B cell (primary cell): ENCODE measurements at places on chromosomes 11 and 22. TPM values are rescaled to one million over a fixed set of nuclear protein-coding genes. Genes with fewer than 3 reads are reported as not detected.

Gene B3GAT1
- 0.06 and 0.14 TPM in 2 replicates for polyA plus RNA-seq

Gene POTEH
- 0.24 TPM in 1 of 2 replicates, not detected in the other for polyA plus RNA-seq

Gene BDNF
- not detected in 2 replicates for polyA plus RNA-seq

Gene SYT7
- 0.07 TPM in 1 of 2 replicates, not detected in the other for polyA plus RNA-seq

Gene IFITM5
- polyA plus RNA-seq = not detected in 2 replicates

Gene PTGDR2
- 0.03 and 0.04 TPM in 2 replicates for polyA plus RNA-seq

Gene PATE4
- polyA plus RNA-seq = not detected in 2 replicates

- DNase-seq = no peak
These were observed 18.5 kb downstream of the RBFOX2 start for GRCh38 chr22:36010090-36010489.

GRCh38 chr11:58527429-58527828 lies 19.5 kb upstream of the OR5B21 start:
- no peak for DNase-seq

- no peak for DNase-seq
These were observed 105.4 kb downstream of the MIAT start for GRCh38 chr22:26762503-26763472.

DNA sequence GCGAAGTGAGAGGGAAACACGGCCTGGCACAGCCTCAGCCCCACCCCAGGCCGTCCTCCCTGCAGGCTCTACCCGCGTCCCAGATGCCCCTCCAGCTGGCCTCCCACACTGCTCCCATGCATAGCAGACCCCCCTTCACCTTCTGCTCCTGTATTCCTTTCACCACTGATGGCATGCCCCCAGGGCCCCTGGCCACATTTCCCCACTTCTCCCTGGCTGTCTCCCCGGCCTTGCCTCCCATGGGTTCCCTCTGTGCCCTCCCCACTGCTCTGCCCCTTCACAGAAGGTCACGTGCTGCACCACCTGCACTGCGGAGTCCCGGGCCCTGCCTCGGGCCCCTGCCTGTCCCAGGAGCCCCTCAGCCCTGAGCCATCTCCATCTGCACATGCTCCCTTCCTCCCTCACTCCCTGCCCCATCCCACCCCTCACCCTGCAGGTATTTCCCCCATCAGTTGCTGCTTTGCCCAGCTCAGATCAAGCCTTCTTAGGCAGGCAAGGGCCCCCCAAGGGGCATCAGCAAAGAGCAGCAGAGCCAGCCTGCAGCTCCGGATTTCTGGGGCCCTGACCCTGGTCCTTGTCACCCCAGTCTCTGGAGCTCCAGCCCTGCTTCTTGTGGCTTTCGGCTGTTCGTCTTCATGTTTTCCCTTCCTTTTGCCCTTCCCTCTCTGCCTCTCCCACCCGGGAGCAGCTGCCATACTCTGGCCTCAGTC lies 46.4 kb downstream of the GAB4 start:
- DNase-seq = no peak

DNA sequence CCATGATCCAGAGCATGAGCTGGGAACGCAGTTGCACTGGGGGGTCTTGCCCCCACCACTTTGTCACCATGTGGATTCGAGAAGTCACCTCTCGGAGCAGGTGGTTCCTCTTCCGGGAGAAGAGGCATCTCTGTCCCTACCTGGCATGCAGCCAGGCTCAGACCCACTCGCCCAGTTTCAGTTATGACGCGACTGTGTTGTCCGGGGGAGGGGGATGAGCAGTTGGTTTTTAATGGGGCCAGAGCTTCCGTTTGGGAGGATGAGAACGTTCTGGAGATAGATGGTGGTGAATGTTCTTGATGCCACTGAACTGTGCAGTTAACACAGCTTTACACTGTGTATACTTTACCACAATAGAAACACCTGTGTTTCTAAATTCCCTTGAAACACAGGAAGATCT lies 41.5 kb downstream of the DHCR7 start:
- no peak for DNase-seq

DNA sequence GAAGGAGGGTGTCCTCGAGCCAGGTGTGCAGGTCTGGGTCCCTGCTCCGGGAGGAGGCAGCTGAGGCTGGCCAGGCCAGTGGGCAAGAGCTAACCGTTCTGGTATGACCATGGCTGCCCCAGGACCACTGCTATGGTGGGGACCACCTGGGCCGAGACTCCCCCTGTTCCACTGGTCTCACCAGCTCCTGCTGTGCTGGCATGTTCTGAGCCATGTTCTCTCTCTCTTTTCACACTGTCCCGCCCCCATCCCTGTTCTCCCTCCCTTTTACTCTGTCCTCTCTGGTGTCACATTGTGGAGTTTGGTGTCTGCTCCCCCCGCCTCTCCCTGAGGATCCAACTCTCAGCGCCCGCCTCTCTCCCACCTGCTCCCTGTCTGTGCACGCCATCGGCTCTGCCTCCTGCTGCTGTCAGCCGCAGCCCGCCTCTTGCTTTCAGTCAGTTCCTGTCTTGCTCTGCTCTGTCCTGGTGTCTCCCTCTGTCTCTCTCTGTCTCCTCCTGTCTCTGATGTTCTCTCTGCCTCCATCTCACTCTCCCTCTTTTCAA lies 66.4 kb downstream of the LRRC32 start:
- DNase-seq = no peak

DNA sequence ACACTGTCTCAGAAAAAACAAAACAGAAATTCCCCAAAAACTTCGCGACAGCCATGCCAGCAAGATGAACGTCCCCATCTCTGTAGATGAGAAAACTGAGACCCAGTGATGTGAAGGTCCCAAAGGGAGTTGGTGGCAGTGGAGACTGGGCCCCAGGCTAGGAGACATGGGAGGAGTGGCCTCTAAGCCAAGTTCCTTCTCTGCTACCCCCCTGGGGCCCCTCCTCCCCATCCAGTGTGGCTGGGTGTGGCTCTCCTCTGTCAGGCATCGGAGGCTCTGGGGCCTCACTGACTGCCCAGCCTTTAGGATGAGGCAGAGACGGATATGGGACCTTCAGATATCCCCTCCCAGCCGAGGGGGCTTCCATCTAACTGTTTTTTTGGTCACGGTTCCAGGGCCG lies 9.8 kb downstream of the RELT start:
- peak; percentile 77 for DNase-seq

DNA sequence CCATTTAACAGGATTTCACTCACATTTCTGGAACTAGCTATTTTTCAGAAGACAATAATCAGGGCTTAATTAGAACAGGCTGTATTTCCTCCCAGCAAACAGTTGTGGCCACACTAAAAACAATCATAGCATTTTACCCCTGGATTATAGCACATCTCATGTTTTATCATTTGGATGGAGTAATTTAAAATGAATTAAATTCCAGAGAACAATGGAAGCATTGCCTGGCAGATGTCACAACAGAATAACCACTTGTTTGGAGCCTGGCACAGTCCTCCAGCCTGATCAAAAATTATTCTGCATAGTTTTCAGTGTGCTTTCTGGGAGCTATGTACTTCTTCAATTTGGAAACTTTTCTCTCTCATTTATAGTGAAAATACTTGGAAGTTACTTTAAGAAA lies 9.2 kb downstream of the PRSS23 start:
- no peak for DNase-seq

- DNase-seq = no peak
These were observed 4.2 kb upstream of the OR52J3 start for GRCh38 chr11:5042091-5042490.

DNA sequence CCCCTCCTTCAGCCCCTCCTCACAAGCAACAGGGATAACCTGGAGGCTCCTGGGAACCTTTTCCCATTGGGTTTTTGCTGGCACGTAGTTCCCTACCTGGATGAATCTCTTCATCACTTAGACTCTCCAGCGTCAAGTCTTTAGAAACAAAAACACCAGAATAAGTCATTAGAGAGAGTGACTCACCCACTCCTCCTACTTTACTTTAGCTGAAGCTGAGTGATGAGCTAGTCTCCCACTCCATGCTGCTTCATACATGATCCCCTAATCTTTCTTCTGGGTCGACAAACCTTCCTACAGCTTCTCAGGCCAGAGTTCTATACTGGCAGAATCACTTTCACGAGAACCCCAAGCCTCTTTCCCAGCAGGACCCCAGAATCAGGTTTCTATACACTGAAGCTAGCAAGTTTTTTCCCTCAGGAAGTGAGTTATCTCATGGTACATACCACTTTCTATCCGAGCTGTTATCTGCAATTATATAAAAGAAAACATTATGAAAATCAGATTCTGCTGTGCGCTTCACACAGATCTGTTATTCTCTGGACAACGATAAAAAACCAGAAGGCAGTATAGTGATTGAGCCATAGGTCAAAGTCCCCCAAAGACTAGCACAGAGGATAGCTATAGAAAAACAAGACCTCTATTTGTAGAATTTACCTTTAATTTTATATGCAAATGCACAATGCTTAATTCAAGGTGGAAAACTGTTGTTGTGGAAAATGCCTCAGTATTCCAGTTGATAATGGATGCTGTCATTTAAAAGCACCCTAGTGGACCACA lies 18.7 kb downstream of the DRICH1 start:
- no peak for DNase-seq

- no peak for DNase-seq
These were observed 127.6 kb downstream of the CNTN5 start for GRCh38 chr11:99148352-99148751.

GRCh38 chr11:30257058-30257457 lies 26.2 kb downstream of the FSHB start:
- DNase-seq = no peak

DNA sequence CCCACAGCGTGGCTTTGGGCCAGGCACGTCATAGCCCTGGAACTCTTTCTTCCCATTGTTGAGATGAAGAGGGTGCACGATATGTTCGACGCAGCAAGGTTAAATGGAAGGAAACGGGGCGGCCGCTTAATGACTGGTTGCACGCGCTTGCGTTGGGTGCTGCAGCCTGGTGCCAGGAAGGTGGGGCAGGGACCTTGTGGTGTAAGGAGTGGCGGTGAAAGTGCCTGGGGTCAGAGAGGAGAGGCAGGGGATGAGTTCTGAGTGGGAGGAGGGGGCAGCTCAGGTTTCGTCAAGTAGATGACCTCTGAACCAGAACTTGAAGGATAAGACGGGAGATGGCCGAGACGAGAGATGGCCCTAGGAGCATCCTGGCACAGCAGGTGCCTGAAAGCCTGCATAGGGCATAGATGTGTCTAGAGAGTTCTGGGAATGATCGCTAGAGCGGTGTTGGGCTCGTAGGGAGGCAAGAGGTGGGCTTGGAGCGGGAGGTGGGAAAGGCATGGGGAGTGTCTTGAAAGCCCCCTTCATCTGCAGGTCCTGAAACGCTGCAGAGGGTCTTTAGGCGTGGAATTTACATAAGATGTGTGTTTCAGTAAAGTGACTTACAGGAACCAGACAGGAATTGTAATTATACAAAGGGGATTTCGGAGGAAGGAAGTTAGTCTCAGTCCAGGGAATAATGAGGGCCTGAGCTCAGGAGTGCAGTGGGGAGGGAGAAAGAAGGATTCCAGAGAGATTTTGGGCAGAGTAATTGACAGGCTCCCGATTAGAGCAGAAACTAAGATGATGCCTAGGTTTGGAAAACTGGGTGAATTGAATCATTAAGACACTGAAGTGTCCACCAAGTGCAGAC lies 43.2 kb upstream of the CLDN5 start:
- no peak for DNase-seq

GRCh38 chr22:25749420-25750169 lies 7.6 kb downstream of the MYO18B start:
- DNase-seq = no peak

DNA sequence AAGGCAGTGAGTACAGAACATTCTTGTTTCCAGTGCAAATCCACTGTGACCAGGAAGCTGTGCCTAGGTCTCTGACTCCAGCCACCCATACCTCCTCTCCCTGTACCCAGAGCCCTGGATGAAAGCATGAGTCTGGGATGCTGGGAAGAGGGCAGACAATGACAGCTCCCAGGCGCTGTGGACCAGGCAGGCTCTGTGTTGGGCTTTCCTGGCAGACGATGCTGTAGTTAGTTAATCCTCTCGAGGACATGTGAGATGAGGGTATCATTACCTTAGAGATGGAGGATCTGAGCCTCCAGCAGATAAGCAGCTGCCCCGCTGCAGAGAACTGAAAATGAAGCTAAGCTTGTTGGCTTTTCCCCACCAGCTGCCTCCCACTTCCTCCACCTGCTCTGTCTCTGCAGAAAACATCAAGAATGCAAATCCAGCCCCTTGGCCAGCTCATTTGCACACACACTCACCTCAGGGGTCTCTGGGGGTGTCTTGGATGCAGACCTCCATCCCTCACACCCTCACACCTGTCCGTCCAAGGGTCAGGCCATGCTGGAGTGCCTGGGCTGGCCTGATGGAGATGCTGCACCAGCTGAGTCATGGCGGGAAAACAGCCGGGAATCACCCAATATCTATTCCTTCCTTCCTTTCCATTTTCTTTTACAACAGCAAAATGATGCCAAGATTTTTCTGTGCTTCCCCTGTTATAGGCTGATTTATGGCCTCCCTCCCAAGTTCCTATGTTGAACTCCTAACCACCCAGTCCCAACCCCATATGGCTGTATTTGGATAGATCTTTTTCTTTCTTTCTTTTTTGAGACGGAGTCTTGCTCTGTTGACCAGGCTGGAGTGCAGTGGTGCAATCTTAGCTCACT lies 94.9 kb upstream of the SEPTIN5 start:
- DNase-seq = peak; percentile 59

- no peak for DNase-seq
These were observed 232.2 kb downstream of the INSC start for GRCh38 chr11:15346907-15347306.
